ENCODE measurements at places on chromosomes 12 and 14.

DNA sequence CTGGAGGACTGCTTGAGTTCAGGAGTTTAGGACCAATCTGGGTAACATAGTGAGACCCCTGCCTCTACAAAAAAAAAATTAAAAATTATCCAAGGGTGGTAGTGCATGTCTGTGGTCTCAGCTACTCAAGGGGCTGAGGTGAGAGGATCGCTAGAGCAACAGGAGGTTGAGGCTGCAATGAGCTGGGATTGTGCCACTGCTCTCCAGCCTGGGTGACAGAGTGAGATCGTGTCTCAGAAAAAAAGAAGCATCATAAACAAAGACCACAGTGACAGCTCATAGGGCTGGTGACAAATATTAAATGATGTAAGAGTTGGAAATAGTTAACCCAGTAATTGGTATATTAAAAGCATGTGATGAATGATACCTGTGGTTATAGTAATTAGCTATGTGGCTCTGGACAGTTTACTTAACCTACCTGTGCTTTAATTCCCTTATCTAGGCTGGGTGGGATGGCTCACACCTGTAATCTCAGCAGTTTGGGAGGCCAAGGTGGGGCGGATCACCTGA, 68.0 kb downstream of the GSC start:
- H3K4me3 ChIP-seq = no peak overlapping the region
- no peaks in the 10 kb centered on the region for H3K27me3 ChIP-seq
- no peak for DNase-seq
- peaks cover 5% of the 10 kb centered on the region for H3K4me1 ChIP-seq
- no peaks in the 10 kb centered on the region for H3K36me3 ChIP-seq
- H3K27ac ChIP-seq = no peak overlapping the region

GRCh38 chr12:107306141-107306659, 212.9 kb upstream of the CRY1 start:
- H3K27me3 ChIP-seq = no peaks in the 10 kb centered on the region
- DNase-seq = no peak
- H3K4me1 ChIP-seq = peaks cover 5% of the 10 kb centered on the region
- H3K36me3 ChIP-seq = no peaks in the 10 kb centered on the region
- H3K4me3 ChIP-seq = no peak overlapping the region

DNA sequence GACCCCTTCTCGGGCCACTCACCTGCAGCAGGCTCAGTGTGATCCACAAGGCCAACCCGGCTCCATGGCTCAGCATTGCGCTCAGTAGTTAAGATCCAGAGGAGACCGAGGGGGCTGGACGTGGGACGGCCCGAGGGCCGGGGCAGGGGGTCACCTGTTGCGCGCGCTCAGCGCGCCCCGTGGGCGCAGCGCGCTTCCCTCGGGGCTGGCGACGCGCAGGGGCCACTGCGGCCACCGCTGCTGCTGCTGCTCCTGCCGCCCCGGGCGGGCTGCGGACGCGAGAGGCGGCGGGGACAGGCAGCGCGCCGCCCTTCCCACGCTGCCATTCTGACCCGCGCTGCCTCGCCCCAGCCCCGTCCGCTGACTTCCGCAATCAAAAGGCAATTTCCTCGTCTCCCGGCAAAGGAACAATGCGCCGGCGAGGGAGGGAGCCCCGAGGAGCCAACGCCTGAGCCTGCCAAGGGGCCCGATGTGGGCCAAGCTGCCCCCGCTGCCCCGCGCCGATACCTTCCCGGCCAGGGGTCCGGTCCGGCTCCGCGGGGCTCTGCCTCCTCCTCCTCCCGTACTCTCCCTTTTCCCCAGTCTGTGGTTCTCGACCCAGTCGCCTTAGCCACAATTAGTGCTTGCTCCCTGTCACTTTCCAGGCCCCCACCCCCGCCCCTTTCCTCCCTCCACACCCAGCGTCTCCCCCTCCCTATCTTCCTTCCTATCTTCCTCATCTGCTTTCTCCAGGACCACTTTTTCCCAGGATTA, 27.3 kb downstream of the PTPRB start:
- no peak overlapping the region for H3K27ac ChIP-seq
- H3K36me3 ChIP-seq = no peaks in the 10 kb centered on the region
- H3K4me3 ChIP-seq = peak overlapping the region; percentile 43
- H3K27me3 ChIP-seq = no peaks in the 10 kb centered on the region
- DNase-seq = no peak
- peaks cover 9% of the 10 kb centered on the region for H3K4me1 ChIP-seq

DNA sequence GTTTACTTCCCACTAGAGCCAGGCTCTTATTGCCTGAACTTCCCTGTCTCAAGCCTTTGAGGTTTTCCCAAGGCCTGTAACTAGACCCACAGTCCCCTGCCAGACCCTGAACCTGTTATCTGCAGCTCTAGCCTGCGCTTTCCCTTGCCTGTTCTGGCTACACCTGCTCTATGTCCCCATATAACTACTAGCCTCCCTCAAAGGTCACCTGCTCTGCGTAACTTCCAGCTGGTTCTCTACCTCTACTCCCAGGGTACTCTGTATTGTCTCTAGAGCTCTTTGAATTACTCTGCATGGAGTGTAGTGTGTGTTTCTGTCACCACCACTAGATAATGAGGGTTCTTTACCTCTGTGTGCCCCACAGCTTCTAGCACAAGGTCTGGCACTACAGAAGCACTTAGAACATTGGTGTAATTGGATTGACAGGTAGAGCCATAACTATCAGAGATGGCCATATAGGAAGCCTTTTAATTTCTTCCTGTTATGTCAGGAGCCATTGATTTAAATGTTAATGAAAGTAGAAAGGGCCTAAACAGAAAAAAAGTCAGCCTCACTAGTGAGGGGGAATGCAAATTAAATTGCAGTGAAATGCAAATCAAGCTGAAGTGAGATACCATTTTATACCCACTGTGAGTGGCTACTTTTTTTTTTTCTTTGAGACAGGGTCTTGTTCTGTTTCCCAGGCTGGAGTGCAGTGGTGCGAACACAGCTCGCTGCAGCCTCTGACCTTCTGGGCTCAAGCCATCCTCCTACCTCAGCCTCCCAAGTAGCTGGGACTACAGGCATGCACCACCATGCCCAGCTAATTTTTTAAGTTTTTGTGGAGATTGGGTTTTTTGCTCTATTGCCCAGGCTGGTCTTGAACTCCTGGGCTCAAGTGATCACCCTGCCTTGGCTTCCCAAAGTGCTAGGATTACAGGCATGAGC, 47.8 kb downstream of the EID3 start:
- H3K4me1 ChIP-seq = no peaks in the 10 kb centered on the region
- H3K36me3 ChIP-seq = peaks cover 23% of the 10 kb centered on the region
- no peak overlapping the region for H3K27ac ChIP-seq
- no peak for DNase-seq
- no peaks in the 10 kb centered on the region for H3K27me3 ChIP-seq

DNA sequence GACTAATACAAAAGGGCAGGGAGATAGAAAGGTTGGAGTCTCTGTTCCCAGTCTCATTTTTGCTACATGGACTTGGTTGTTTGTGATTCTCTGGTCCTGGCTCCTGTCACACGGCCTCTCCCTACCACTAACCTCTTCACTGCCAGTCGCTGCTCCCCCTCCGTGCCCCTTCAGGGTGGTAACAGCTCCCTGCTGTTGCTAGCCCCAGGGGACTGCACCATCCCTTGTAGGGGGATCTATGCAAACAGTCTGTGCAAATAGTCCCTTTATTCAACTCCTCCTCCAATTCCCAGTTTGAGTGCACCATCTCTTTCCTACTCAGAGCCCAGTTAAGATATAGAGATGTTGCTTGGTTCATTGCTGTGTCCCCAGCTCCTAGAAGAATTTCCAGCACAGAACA, 51.1 kb downstream of the CCDC60 start:
- no peak overlapping the region for H3K4me3 ChIP-seq
- no peaks in the 10 kb centered on the region for H3K36me3 ChIP-seq
- DNase-seq = no peak
- no peak overlapping the region for H3K27ac ChIP-seq

DNA sequence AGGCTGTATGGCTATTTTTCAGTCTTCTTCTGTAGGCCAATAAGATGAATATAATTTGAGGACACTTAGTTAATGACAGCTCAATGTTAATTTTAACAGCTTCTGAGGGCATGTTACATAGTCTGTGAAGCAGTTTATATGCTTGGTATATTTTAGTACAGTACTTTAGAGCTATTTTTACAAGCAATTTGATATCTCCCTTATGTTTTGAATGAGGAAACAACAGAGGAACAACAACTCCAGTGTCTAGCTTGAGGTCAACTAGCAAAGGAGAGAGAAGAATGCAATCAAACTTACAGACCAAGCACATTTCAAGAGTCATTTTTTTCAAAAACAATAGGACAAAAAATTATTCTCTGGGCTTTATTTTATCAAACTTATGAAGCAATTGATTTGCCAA, 469.1 kb upstream of the DCN start:
- no peaks in the 10 kb centered on the region for H3K4me1 ChIP-seq
- no peak overlapping the region for H3K27ac ChIP-seq
- H3K4me3 ChIP-seq = no peak overlapping the region
- DNase-seq = no peak
- H3K27me3 ChIP-seq = no peaks in the 10 kb centered on the region
- H3K36me3 ChIP-seq = no peaks in the 10 kb centered on the region

DNA sequence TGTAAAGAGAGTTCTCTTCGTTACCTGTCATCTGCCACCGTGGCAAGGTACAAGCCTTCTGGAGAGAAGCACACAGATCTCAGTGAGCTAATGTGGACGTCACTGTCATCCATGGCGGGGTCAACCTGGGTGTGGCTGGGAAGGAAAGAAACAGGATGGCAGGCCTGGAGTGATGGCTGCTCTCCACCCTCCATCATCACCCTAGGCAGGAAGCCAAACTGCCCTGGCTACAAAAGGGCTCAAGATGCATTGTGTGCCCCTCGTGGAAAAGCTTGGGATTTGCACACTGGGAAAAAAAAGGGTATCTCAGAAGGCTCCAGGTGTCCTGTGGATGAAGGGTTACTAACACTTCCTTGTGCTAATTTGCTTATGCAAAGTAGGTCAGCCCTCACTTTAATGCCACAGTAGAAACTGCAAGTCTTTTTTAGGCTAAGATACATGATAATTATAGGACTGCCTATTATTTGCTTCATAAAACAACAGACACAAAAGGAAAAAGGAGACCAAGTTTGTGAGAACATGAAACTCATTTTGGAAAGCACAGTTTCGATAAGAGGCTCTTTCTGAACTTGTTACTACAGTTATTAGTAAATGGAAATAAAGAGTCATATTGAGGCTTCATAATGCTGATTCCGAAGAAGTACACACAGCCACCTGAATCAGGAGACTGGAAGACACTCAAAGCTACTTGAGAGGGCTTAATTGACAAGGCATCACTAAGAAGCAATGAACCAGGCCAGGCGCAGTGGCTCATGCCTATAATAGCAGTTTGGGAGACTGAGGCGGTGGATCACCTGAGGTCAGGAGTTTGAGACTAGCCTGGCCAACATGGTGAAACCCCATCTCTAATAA, 18.9 kb downstream of the RFC5 start:
- H3K4me3 ChIP-seq = no peak overlapping the region
- H3K4me1 ChIP-seq = no peaks in the 10 kb centered on the region
- H3K36me3 ChIP-seq = peaks cover 43% of the 10 kb centered on the region
- no peak for DNase-seq
- no peaks in the 10 kb centered on the region for H3K27me3 ChIP-seq

DNA sequence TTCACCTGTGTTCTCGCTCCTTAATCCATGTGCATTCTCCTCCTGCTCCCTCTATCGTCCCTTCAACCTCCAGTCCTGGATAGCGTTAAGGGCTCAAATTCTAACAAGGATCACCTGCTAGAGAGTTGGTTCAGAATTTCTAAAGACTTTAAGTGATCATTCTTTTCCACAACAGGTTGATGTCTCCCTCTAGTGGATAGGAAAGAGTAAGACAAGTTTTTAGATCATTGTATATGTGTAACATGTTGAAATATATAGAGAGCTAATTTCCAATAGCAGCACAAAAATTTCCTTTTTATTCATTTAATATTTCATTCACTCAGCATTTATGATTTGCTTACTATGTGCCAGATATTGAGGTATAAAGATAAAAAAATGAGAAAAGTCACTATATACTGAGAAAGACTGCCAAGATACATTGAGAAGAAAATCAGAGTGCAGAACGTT, 9.3 kb upstream of the ESR2 start:
- no peaks in the 10 kb centered on the region for H3K36me3 ChIP-seq
- H3K4me3 ChIP-seq = no peak overlapping the region
- no peaks in the 10 kb centered on the region for H3K4me1 ChIP-seq
- H3K27me3 ChIP-seq = no peaks in the 10 kb centered on the region
- no peak for DNase-seq

DNA sequence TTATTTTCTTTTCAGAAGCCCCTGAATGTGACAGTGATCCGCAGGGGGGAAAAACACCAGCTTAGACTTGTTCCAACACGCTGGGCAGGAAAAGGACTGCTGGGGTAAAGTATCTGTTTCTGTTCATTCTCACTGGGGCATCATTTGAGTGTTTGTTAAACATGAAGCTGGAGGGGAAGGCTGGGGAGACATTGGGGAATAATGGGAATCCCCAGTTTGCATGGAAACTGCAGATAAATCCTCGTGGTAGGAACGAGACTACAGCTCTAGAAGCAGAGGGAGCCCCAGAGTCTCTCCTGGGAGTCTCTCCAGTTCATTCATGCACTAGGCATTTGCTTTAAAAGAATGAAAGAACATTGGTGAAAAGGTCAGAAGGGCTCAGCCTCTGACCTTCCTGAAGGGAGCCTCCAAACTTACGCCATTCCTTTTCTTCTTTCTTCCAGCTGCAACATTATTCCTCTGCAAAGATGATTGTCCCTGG, 2.5 kb upstream of the CFAP251 start:
- H3K4me3 ChIP-seq = no peak overlapping the region
- peaks cover 16% of the 10 kb centered on the region for H3K36me3 ChIP-seq
- H3K27ac ChIP-seq = peak overlapping the region; percentile 4
- DNase-seq = no peak

DNA sequence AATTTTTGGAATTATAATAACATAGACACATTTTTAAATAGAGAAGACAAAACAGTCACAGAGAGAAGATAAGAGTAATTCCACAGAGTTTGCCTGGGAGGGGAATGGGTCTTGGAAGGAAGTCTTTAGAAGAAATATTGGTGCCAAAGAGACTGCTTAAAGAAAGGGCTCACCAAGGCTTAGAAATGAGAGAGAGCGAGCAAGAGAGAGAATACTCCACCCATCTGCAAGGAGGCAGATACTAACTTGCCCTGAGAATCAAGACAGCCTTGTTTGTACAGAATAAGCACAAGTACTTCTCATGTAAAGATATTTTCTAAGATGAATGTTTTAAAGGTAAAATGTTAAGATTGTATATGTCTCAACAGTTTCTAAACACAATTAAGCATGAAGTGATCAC, 165.5 kb downstream of the SLC38A4 start:
- peaks cover 69% of the 10 kb centered on the region for H3K4me1 ChIP-seq
- peak overlapping the region; percentile 22 for H3K4me3 ChIP-seq
- no peaks in the 10 kb centered on the region for H3K27me3 ChIP-seq

DNA sequence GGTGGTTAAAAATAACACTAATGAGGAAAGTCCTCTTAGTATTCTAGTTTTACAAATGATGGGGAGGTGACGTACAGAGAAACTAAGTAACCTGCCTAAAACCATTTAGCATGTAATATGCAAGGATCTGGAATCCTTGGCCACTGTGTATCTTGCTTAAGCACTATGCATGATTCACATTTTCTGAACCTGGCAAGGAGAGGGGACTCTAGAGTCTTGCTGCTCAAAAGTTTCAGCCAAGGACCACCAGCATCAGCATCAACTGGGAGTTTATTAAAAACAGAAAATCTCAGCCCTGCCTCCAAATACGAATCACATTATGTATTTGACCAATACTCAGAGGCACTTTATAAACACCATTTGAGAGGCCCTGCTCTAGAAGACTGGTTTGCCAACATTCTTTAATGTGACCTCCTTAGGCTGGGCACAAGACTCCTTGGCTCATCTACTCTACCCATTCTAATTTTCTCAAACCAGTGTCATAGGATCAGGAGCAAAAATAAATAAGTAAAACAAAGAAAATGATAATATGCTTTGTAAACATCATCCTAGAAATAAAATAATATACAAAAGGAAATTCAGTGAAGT, 52.9 kb downstream of the ABCC9 start:
- no peaks in the 10 kb centered on the region for H3K36me3 ChIP-seq
- no peak overlapping the region for H3K27ac ChIP-seq
- no peak for DNase-seq

Measured in keratinocyte (primary cell).